ENCODE measurements at places on chromosomes 3 and 15.

DNA sequence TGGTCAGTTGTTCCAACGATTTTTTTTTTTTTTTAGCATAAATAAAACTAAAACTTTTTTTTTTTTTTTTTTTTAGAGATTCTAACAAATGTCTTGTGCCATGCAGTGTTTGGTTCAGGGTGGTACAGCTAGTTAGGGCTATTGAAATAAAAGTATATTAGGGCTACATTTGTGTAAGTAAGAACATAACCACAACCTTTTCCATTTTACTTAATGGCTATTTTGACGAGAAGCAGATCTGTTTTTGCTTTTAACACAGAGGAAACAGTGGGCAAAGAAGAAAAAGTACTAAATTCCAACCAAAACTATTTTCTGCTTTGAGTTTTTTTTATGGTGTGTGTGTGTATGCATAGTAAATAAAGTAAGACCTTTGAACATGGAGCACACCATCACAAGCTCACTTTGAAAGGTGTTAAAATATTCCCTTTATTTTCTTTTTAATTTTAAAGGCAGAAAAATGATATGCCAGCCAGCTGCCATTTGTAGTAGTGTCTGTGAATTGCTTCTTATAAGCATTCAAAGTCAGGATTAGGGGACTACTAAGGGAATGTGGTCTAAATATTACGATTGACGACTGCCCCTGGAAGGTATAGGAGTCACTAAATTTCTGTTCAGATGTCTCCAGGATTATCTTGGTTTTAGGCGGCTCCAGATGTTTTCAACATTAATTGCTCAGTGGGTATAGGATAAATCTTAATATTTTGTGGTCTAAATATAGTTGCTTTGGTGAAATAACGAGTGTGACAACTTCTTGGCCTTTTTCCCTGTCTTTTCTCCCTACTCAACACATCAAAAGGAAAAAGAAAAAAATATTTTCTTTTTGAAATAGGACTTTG is 3.1 kb downstream of the RARB start:
- H3K4me3 ChIP-seq = no peak overlapping the region
- H3K4me1 ChIP-seq = peaks cover 4% of the 10 kb centered on the region
- no peaks in the 10 kb centered on the region for H3K36me3 ChIP-seq
- H3K27ac ChIP-seq = no peak overlapping the region
- peaks cover 61% of the 10 kb centered on the region for H3K27me3 ChIP-seq
- no peak for DNase-seq

DNA sequence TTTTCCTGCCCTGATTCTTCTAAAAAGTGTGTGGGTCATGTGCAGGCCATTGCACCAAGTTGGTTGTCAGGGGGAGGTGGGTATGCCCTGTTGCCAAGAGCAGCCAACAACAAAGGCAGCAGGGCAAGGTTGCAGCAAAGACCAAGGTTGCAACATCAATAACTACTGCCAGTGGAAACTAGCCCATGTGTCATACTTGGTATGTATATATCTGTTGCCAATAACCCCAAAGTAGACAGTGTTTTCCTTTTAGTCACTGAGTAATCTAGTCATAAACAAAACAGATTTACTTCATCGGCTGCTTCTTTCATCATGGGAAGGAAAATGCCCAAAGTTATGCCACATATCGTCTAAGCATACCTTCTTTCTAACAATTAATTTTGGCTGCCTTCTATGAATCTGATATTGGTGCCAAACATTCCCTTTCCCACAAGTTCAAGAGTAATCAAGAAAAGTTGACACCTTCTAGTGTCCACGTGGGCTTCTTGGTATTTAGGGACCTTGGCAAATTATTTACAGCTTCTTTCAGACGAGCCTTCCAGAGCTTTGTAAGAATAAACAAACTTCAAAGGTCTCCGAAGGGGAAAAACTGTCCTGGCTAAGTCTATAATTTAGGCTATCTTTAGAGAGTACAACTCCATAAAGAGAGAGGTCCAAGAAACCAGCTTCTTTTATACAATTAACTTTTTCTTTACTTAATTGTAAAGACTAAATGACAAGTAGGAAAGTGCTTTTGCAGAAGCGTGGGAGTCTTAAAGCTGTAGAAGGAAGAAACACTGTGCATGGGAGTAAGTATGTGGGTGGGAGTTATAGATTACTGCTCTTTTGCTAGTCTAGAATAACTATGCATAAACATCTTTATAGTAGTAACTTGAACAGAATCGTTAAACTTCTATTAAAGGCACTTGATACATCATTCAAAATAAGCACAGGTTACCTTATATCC is 10.0 kb upstream of the MBNL1 start:
- peaks cover 23% of the 10 kb centered on the region for H3K36me3 ChIP-seq
- H3K4me3 ChIP-seq = peak overlapping the region; percentile 72
- peak overlapping the region; percentile 95 for H3K27ac ChIP-seq
- peaks cover 80% of the 10 kb centered on the region for H3K4me1 ChIP-seq
- H3K27me3 ChIP-seq = no peaks in the 10 kb centered on the region
- DNase-seq = peak; percentile 74

GRCh38 chr15:28165791-28166190 is 66.7 kb upstream of the OCA2 start:
- no peaks in the 10 kb centered on the region for H3K4me1 ChIP-seq
- H3K27ac ChIP-seq = no peak overlapping the region
- no peak overlapping the region for H3K4me3 ChIP-seq
- H3K27me3 ChIP-seq = no peaks in the 10 kb centered on the region

GRCh38 chr15:96268442-96269204 is 61.9 kb upstream of the NR2F2 start:
- H3K27ac ChIP-seq = no peak overlapping the region
- H3K36me3 ChIP-seq = no peaks in the 10 kb centered on the region
- no peak overlapping the region for H3K4me3 ChIP-seq

GRCh38 chr15:93705753-93706455 is 525.5 kb upstream of the MCTP2 start:
- no peak overlapping the region for H3K27ac ChIP-seq
- no peak for DNase-seq
- H3K4me1 ChIP-seq = no peaks in the 10 kb centered on the region
- no peaks in the 10 kb centered on the region for H3K27me3 ChIP-seq
- H3K4me3 ChIP-seq = no peak overlapping the region
- no peaks in the 10 kb centered on the region for H3K36me3 ChIP-seq

GRCh38 chr3:46286947-46287565 is 44.8 kb downstream of the CCR3 start:
- H3K27ac ChIP-seq = no peak overlapping the region
- peaks cover 42% of the 10 kb centered on the region for H3K4me1 ChIP-seq
- no peak for DNase-seq
- no peaks in the 10 kb centered on the region for H3K36me3 ChIP-seq
- H3K4me3 ChIP-seq = no peak overlapping the region

- no peak overlapping the region for H3K4me3 ChIP-seq
- no peak for DNase-seq
- no peak overlapping the region for H3K27ac ChIP-seq
- no peaks in the 10 kb centered on the region for H3K4me1 ChIP-seq
- no peaks in the 10 kb centered on the region for H3K36me3 ChIP-seq
- no peaks in the 10 kb centered on the region for H3K27me3 ChIP-seq
These were observed 423.4 kb downstream of the ZIC1 start for GRCh38 chr3:147832611-147833010.

GRCh38 chr3:71072287-71072686 is 511.2 kb downstream of the FOXP1 start:
- peaks cover 49% of the 10 kb centered on the region for H3K36me3 ChIP-seq
- H3K4me3 ChIP-seq = no peak overlapping the region
- peaks cover 79% of the 10 kb centered on the region for H3K4me1 ChIP-seq
- H3K27me3 ChIP-seq = no peaks in the 10 kb centered on the region

- DNase-seq = no peak
- H3K4me1 ChIP-seq = no peaks in the 10 kb centered on the region
- H3K27me3 ChIP-seq = no peaks in the 10 kb centered on the region
- H3K4me3 ChIP-seq = no peak overlapping the region
These were observed 630.8 kb upstream of the KCNMB2 start for GRCh38 chr3:177905173-177906125.

DNA sequence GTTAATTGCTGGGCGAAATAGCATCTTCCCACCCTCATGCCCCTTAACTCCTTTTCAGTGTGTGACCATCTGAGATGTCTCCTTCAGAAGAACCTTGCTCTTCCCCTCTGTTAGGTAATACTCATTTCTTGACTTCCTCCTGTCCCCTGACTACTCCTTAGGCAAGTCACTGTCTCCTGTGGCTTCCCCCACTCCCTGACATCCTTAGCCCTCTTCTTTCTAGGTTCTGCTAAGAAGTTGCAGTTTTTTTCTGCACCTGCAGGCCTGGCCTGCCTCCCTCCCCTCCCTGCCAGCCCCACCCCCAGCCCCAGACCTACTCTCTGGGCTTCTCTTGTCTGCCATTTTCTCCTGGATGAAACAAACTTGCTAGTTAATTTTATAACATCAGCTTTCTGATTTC is 15.2 kb upstream of the EID1 start:
- no peak overlapping the region for H3K4me3 ChIP-seq
- DNase-seq = peak; percentile 11
- H3K4me1 ChIP-seq = peaks cover 11% of the 10 kb centered on the region

DNA sequence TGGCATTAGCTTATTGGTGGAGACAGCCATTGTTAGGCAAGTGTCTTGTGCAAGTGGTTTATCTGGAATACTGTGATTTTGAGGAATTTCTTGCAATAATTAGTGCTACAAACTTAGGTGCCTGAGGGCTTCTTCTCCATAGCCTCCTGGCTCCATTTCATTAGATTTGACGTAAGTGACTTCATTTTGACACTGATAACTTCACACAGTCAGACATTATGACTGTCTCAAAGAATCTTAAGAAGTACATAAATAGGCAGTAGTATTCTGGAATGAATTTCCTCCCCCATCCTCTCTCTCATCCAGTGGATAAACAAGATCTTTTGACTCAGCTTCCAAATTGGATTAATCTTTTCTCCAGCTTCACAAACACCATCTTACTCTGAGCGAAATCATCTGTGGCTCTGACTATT is 19.0 kb downstream of the ARL14 start:
- peaks cover 7% of the 10 kb centered on the region for H3K4me1 ChIP-seq
- no peaks in the 10 kb centered on the region for H3K36me3 ChIP-seq
- H3K4me3 ChIP-seq = no peak overlapping the region
- DNase-seq = no peak
- H3K27me3 ChIP-seq = no peaks in the 10 kb centered on the region

GRCh38 chr3:113531826-113532697 is at the start of gene SIDT1:
Gene SIDT1, plus strand, starts transcription at chr3:113532555. Its CDS starts 467 bp downstream, at chr3:113533022.
- H3K27me3 ChIP-seq = no peaks in the 10 kb centered on the region
- peak; percentile 77 for DNase-seq
- H3K36me3 ChIP-seq = peaks cover 22% of the 10 kb centered on the region
- H3K27ac ChIP-seq = peak within 1 kb of the TSS; percentile 98
- peaks cover 42% of the 10 kb centered on the region for H3K4me1 ChIP-seq
- H3K4me3 ChIP-seq = peak within 1 kb of the TSS; percentile 96

DNA sequence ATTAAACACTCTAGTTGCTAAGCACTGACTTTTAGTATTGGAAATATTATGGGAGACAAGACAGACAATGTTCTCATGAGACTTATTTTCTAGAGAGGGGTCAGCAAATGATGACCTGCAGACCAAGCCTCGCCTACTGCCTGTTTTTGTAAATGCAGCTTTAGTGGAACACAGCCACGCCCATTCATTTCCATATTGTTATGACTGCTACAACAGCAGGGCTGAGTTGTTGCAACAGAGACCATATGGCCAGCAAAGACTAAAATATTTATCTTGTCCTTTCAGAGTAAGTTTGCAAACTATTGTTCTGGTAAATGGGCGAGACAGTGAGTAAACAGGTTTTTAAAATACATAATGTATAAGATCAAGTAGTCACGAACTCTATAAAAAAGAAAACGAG is 570.2 kb downstream of the NTRK3 start:
- H3K36me3 ChIP-seq = no peaks in the 10 kb centered on the region
- no peak for DNase-seq
- H3K4me1 ChIP-seq = peaks cover 5% of the 10 kb centered on the region
- no peak overlapping the region for H3K4me3 ChIP-seq

DNA sequence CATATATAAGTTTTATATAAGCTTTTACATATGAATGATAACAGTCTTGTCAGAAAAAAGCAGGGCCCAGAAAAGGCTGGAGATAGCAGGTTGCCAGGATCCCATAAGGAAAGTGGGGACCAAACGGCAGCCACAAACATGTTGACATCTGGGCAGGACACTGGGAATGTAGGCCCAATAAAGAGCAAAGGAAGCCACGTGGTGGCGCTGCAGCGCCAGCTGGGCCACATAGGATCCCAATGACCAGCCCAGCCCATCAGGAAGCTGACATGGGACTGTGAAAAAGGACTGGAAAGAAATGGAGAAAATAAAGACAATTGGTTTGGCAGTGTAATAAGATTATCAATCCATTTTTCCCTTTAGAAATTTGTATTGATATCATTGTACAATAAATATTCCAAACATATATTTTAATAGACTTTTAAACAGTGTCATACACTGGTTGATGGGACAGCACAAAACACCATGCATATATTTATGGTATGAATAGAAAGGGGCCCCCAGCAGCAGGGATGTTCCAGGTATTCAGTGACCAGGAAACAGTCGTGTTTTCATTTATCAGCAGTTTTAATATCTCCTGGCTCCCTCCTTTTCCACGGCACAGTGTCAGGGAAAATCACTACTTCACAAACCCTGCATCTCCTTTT is 89.0 kb upstream of the STRIT1 start:
- no peaks in the 10 kb centered on the region for H3K4me1 ChIP-seq
- peak; percentile 1 for DNase-seq
- H3K4me3 ChIP-seq = no peak overlapping the region
- H3K27me3 ChIP-seq = no peaks in the 10 kb centered on the region
- no peak overlapping the region for H3K27ac ChIP-seq

- H3K27me3 ChIP-seq = no peaks in the 10 kb centered on the region
- H3K4me1 ChIP-seq = peaks cover 16% of the 10 kb centered on the region
- H3K4me3 ChIP-seq = no peak overlapping the region
- DNase-seq = no peak
These were observed 64.0 kb downstream of the IFT57 start for GRCh38 chr3:108158251-108158650.

DNA sequence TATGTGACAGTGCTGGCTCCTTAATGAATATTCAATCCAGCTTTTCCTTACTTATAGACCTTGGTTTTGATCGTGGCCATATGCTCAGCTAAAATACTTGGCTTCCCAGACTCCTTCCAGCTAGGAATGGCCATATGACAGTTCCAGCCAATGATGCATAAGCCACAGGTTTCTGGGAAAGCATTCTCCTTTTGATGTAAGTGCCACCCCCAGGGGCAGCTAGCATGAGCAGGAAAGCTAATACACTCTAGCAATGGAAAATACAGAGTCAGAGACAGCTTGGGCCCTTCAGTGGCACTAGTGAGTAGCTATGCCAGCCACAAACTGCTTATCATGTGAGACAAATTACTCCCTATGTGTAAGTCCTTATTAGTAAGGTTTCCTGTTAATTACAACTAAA is 26.7 kb downstream of the TBC1D2B start:
- H3K27ac ChIP-seq = peak overlapping the region; percentile 97
- no peak overlapping the region for H3K4me3 ChIP-seq
- H3K36me3 ChIP-seq = peaks cover 51% of the 10 kb centered on the region
- peak; percentile 37 for DNase-seq
- peaks cover 96% of the 10 kb centered on the region for H3K4me1 ChIP-seq

- no peaks in the 10 kb centered on the region for H3K4me1 ChIP-seq
- no peak for DNase-seq
- no peaks in the 10 kb centered on the region for H3K27me3 ChIP-seq
- no peaks in the 10 kb centered on the region for H3K36me3 ChIP-seq
These were observed 8.4 kb upstream of the RPS17 start for GRCh38 chr15:82548700-82549099.
